ENCODE measurements at places on chromosomes 2 and 18.
A peak's percentile ranks its signal among the peaks of the same experiment; 100 is the strongest.

- DNase-seq = no peak
Observed at GRCh38 chr18:34038086-34038485, 186.6 kb downstream of the NOL4 start.

GRCh38 chr2:217621391-217621801 is 381.4 kb downstream of the TNS1 start:
- no peak for DNase-seq

DNA sequence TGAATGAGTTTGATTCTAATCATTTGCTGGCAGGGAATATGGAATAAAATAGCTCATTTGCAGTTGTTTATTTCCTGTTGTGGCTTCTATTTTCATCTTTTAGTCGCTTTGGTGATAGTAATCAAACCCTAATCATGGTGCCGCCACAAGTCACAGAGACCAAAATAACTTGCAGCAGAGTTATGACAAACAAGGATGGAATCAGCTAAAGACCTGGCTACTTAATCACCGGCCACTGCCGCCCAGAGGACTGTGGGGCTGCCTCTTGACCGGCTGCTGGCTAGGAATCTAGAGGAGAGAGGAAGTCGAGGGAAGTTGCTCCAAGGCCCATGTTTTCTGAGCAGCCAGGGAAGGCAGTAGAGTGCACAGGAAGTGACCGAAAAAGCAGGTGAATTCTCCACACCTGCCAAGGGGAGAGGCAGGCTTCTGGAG is 5.1 kb upstream of the SMAD7 start:
- no peak for DNase-seq

- DNase-seq = peak; percentile 27
Observed at GRCh38 chr2:23926290-23926749, 603 bp downstream of the ATAD2B start.

DNA sequence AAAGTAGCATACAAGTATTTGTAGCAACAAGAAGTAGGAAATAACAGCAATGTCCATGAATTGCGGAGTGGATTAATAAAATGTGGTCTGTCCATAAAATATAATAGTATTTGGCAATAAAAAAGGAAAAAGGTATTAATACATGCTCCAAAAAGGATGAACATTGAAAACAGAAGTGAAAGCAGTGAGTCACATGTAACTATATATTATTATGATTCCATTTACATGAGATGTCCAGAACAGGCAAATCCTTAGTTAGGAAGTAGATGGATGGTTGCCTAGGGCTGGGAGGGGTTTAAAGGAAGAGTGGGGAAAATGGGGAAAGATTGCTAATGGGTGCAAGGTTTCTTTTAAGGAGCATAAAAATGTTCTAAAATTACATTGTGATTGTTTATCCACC is 44.5 kb downstream of the CCDC74A start:
- DNase-seq = no peak

- DNase-seq = no peak
Observed at GRCh38 chr2:39772812-39773152, 6.3 kb downstream of the THUMPD2 start.

DNA sequence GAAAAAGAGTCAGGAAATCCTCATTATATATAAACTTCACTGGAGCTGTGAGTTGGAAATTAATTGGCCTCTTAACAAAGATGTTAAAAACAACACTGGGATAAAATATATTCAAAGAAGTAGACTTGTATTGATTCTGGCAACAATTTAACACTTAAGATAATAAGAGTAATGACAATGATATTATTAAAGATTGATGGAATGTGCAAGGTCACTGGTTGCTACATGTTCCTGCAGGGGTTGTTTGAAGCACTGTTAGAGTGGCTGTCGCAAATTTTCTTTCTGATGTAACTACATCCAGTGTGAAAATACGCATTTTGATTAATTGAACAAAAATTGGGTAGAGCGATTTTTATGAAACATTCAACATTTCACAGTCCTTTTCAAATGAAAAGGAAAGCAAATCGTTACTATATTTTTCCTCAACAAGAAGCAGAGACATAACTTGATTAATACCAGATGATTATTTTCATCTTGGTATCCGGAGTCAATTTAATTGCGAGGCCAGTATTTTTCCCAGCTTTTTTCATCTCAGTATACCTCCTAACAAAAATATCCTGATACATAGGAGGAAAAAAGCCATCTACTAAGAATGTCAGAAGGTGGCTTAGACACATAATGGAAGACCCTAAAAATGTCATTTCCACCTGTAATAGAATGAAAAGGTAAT is 6.1 kb downstream of the PTGR3 start:
- no peak for DNase-seq

DNA sequence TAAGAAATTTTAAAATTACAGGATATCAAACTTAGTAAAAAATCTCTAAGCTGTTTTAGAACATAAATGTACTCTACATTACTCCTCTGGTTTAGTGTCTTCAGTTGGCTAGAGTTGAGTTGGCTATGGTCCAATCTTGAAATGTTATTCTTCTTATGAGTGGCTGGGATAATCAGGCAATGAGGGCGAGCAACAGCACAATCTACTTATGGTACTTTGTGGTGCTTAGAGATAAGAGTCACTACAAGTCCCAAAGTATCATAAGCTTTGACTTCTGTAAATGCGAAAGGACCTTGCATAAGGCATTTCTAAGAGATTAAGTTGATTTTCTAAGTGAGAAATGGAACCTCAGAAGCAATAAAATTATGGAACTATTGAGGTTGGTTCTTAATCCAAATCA is 361.7 kb downstream of the GPD2 start:
- DNase-seq = no peak

GRCh38 chr2:158484892-158485556 is 28.3 kb downstream of the PKP4 start:
- DNase-seq = no peak

DNA sequence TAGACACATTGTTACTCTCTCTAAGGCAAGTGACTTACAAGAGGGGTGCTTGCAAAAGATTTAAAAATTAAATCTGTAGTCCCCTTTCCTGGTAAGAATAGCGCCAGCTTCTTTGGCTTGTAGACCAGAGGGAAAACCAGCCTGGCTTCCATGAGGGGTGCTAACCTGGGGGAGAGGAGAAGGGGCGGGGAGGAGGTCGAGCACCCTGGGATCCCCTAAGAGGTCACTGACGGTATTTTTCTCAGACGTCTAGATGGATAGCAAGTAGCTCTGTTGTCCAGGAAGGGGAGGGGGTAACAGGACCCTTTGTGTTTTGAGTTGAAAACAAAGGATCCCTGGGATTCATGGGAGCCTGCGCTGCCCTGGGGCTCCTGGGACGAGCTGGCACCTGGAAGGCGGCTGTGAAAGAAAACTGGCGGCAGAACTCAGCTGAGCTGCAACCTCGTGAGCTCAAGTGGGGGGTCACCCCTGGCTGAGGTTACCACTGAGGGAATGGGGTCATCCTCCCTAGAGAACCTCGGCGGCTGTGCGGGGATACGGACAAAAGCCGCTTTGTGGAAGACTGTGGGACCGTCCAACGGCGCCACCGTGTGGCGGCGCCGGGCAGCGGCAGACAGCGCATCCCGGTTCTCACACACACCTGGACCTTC is 37.8 kb upstream of the MRPL19 start:
- DNase-seq = peak; percentile 13

GRCh38 chr2:241064008-241064801 is 37.9 kb downstream of the MTERF4 start:
- peak; percentile 12 for DNase-seq

GRCh38 chr2:148903979-148904378 is 29.0 kb downstream of the KIF5C start:
- DNase-seq = no peak

DNA sequence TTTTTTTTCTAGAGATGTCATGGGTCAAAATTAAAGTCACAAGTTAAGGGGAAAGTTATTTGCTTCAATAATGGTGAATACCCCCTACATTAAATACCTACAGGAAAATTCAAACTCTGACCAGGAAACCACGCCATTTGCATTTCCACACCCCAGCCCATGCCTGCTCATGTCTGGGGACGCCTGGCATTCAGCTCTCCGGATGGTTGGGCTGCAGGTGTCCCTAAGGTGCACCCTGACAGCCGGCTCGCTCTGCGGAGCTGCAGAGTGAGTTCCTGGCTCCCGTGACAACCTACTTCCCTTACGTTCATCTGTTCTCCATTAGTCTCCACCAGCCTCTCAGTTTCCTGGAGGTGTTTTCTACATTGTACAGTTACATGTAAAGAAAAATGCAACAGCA is 122.7 kb upstream of the RIOK3 start:
- DNase-seq = no peak

DNA sequence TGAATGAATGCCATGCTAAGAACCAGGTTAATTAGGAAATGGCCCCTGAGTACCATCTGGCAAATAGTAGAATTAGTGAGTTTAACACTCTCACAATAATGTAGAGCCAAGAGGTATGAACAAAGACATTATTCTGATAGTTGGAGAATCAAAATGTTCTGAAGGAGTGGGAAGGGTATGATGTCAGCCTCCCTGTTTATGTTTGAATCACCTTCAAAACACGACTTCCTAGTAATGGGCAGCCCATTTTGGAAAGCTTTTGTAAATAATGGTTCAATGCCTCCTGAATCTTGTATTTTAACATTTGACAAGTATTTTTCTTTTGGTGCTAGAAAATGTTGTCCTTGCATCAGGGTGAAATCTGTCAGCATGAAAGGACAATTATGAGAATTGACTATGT is 108.3 kb downstream of the DSEL start:
- no peak for DNase-seq

DNA sequence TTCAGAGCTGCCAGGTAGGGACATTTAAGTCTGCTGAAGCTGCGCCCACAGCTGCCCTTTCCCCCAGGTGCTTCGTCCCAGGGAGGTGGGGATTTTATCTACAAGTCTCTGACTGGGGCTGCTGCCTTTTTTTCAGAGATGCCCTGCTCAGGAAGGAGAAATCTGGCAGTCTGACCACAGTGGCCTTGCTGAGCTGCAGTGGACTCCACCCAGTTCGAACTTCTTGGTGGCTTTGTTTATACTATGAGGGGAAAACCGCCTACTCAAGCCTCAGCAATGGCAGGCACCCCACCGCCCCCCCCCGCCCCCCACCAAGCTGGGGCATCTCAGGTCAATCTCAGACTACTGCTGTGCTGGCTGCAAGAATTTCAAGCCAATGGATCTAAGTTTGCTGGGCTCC is 458.1 kb upstream of the RAB12 start:
- no peak for DNase-seq

DNA sequence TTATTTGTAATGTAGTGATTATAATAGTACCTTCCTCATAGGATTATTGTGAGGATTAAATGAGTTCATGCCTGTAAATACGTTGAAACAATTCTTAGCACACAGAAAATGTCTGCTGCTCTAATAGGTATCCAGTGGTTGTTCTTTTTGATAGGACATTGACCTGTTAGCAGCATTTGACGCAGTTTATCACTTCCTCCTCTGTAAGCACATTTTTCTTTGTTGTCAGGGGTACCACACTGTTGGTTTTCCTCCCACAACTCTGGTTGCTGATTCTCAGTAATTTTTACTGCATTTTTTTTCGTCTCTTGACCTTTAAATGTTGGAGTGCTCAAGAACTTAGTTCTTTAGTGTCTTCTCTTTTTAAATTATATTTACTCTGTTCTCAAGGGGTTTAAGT is 15.4 kb downstream of the PPM1B start:
- DNase-seq = no peak

DNA sequence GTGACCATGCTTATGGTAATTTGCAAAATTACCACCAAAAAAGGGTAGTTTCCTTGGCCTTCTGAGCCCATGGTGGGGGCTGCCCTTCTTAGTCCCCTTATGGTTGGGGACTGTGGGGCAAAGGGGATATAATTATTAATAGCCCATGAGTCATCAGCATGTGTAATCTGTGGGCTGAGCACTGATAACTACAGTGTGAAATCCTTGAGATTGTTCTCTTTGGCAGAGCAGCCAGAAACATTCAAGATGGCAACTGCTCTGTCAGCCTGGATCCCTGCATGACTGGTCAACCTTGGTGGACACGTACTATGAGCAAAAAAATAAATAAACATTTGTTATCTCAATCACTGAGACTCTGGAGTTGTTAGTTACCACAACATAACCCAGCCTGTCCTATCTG is 61.3 kb downstream of the MGAT4A start:
- no peak for DNase-seq

- DNase-seq = no peak
Observed at GRCh38 chr2:105368759-105369408, 30.0 kb downstream of the FHL2 start.

- DNase-seq = no peak
Observed at GRCh38 chr2:216257089-216257488, 115.2 kb downstream of the MARCHF4 start.

DNA sequence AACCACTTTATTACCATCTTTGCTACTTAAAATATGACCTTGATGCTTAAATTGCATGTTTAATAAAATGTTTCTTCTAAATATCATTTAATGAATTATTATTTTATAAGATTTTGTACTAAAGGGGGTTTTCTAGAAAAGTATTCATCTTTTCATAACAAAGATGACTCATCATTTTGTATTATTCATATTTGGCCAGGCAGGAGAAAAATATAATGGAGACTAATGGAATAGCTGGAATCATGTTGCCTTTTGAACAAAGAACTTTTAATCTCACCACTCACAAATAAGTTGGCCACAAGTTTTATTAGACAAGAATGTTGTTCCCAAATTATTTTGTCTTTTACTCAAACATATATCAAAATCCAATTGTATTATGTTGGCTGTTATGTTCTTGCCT is 882.4 kb downstream of the DSC3 start:
- no peak for DNase-seq

DNA sequence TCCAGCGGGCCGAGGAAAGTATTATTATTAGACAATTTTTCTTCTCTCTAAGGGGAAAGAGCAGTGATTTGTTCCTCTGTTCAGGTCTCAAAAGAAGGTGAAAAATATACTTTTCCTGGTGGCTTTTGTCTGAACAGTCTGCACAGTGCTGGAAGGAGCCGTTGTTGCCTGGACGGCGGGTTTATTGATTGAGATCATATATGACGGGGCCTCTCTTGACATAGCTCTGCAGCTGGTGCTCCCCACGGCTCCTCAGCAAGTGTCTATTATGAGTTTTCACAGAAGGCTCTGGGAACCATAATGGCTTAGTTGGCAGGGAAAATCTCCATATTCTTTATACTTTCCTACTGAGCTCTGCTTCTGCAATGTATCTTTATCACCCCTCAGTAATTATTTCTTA is 42.9 kb downstream of the FSHR start:
- DNase-seq = no peak

DNA sequence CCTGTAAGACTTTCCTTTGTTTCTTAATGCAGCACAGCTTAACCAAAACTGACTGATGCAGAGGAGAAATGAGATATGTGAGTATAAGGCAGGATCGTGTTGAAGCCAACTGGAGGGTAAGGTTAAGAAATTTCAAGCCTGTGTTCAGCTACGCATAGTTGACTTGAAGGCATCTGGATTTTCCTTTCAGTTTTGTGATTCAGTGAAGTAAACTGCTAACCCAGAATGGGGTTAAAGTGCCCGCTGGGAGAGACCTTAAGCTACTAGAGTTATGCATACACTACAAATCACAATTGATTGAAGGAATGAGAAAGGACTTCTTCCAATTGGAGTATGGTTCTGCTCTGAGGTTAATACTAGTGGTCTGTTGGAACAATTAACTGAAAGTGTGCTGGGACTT is 22.6 kb downstream of the THSD7B start:
- DNase-seq = no peak

DNA sequence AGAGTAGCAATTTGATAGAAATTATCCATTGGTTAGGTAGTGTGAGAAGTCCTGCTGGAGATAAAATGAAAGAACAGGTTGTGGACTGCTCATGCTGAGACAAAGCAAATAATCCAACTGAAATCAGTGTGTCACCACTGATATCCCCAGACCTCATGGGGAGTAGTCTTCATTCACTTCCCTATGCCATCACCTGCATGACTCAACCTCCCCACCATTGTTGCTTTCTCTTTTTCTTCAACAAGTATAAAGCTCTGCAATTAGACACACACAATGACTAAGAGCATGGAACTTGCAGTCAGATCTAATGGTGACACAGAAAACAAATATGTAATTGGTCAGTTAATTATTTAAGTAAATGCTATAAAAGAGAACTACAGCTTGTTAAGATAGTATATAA is 475.3 kb downstream of the RIT2 start:
- DNase-seq = no peak
